ENCODE measurements at places on chromosomes 3 and 15. TPM values are rescaled to one million over a fixed set of nuclear protein-coding genes. Genes with fewer than 3 reads are reported as not detected.

RAB5A gene
- 85.1 TPM for total RNA-seq

EHHADH gene
- total RNA-seq, result 20.7 TPM

CCR8 gene
- not detected for total RNA-seq

SOX14 gene
- not detected for total RNA-seq

OSTN gene
- total RNA-seq, result not detected

LIPC gene
- 0.81 TPM for total RNA-seq

ZNF770 gene
- 61.9 TPM for total RNA-seq

ARNT2 gene
- 19.1 TPM for total RNA-seq

TMEM266 gene
- total RNA-seq, result not detected

POLQ gene
- 0.10 TPM for total RNA-seq

C3orf80 gene
- not detected for total RNA-seq

FURIN gene
- 112 TPM for total RNA-seq

HPS3 gene
- total RNA-seq, result 23.7 TPM

NANOGP8 gene
- 2.0 TPM for total RNA-seq

CACNA2D2 gene
- total RNA-seq, result 3.3 TPM

TMEM45A gene
- 15.9 TPM for total RNA-seq

SPATA12 gene
- not detected for total RNA-seq

MEGF11 gene
- not detected for total RNA-seq

All from thyroid gland (tissue), 4 donors.